ENCODE measurements at places on chromosomes 5 and 9.
A peak's percentile ranks its signal among the peaks of the same experiment; 100 is the strongest.

DNA sequence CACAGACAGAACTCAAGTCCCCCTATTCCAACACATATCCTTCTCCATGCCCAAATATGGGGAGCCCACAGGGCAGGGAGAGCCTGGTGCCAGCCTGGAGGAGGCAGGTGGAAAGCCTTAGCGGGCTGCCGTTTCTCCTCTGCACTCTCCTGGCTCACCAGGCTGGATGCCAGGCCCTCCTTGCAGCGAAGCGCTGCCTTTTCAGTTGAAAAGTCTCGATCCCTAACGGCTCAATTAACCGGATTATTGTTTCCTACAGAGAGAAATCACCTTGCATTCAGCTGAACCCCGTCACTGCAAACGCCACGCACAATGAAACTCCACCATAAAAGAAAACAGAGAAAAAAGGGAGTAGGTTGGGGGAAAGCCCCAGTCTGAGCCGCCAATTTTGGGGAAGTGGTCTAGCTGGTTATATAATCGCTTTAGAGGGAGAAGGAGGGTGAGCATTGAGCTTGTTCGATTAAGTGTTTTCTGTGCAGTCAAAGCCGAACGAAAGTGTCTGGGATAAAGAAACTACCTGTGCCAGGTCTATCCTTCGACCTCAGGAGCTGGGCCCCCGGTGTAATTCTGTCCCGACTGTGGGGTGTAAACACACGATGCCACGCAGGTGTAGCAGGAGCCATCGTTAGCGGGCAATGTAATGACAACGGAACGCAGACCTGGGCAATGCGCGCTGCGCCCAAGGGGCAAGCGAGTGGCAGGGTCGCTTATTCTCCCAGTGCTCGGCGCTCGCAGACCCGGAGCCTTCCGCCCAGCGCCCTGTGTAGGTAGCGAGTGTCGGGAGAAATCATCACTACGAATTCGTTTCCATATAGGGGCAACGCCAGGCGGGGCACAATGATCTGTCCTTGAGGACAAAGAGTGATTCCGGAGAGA is 3.8 kb downstream of the BARHL1 start:
- DNase-seq, result no peak

- DNase-seq, result no peak
Measured at GRCh38 chr9:135218331-135219225, 131.1 kb downstream of the OLFM1 start.

DNA sequence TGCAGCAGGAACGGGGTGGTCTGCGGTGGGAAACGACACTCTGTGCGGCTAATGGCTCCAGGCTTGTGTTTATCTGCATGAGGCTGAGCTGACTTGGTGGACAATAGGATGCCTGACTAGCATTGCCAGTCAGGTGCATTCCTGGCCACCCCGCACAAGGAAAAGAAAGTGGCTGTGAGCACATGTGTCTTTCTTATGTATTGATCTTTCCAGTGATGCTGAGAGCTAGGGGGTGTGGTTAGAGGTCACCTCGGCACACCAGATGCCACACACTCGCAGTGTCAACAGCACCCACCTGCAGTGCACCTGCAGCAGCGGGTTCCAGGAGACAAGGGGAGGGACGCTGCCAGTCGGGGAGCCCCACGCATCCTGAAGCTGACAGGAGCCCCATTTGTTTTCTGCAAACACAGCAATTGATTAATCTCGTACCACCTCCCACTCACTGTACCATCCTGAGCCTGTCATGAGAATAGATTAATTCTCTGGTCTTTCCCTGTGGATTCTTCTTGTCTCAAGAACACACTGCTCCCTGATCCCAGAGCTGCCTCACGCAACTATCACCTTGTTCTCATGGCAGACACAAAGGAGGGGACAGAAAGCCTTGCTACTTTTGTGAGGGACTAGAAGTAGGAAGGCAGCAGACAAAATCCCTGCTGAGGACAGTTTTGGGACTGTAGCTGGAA is 251.7 kb upstream of the WWC1 start:
- no peak for DNase-seq

- no peak for DNase-seq
Measured at GRCh38 chr5:173056783-173057061, 570 bp downstream of the CREBRF start.

DNA sequence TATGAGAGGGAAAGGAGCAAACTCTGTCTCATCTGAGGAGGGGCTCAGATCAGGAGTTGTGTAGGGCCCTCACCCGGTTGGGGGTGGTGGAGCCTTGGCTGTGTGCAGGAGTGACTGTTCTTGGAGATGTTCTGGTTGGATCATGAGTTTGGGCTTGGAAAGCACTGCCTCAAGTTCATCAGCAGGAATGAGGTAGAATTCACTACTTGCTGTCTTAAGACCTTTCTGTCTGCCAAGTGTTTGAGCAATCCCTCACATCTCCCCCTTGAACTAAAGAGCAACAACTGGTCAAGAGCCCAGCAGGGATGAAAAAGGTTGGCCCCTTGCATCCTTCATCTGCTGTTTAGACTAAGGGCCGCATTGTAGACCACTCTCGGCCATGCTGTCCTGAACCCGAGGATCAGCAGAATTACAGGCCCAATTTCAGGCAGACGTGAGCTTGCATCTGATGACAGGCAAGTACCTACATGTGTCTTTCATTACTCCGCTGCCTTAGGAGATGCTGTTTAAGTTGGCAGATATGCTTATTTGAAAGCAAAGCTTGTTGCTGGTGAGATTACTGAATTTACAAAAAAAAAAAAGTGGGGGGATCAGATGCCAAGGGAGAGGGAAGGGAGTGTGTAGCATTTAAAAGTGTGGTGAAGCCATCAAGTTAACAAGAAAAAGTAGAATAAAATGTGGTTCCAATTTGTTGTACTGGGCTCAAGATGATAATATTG is 36.4 kb downstream of the PIK3R1 start:
- DNase-seq, result no peak

GRCh38 chr5:114898602-114899001 is 271.1 kb downstream of the TRIM36 start:
- no peak for DNase-seq

- no peak for DNase-seq
Measured at GRCh38 chr9:98396656-98397055, 141.2 kb upstream of the TBC1D2 start.

DNA sequence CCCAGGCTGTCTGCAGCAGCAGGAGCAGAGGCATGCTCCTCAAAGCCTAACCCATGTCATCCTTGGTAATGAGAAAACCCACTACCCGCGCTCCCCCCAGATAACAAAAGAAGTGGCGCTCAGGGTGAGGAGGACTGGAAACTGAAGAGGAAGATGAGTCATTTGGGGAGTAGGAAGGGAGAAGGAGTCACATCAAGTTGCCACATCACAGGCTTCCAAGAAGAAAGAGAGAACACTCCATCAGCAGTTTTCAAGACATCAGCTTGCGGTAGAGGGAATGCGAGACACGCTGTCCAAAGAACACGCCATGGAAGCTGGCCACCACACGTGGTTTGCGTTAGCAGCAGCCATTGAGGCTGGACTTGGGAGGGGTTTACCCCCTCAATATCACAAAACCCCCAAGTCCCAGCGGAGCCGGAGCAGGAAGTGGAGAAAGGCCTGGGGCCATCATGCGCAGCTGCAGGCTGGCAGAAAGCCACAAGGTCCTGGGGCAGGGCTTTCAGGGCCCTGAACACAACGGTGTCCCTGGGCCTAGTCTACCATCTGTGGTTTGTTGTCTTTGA is 41.5 kb downstream of the SH3PXD2B start:
- DNase-seq, result peak; percentile 71

DNA sequence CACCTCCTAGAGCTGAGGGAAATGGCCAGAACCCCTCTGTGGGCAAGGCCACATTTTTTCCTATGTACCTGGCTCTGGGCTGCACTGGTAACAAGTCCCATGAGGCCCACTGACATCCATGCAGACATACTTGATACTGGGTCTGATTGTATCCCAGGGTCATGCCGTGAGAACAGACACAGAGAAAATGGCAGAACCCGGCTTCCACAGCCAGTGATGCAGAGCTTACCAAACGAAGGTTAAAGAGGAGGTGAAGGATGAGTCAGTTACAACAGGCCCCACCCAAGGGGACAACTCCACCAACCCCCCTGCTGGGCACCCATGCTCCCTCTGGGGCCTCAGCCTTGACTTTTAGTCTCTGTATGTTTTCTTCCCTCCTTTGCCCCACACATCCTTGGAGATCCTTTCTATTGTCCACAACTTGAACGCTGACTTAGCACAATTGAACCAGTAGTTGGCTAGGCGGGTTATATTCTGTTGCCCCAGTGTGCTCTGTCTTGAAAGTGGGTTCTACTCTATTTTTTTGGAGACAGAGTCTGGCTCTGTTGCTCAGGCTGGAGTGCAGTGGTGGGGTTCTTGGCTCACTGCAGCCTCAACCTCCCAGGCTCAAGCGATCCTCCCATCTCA is 93.5 kb downstream of the DAP start:
- no peak for DNase-seq

DNA sequence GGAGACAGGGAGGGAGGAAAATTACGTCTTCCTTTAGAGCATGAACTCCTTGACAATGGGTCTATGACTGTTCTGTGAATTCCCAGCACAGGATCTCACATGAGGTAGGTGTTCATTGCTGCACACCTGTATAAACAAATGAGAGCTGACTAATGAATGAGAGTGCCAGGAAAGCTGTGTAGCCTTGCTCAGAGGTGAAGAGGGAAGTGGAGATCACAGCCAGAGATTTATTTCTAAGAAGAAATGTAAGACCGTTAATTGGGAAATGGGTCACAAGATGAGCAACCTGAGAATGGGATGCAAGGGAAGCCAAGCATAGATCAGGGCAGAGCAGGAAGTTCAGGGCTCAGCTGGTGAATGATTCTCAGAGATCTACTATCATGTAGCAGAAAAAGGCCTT is 295.1 kb downstream of the CDK5RAP2 start:
- no peak for DNase-seq

DNA sequence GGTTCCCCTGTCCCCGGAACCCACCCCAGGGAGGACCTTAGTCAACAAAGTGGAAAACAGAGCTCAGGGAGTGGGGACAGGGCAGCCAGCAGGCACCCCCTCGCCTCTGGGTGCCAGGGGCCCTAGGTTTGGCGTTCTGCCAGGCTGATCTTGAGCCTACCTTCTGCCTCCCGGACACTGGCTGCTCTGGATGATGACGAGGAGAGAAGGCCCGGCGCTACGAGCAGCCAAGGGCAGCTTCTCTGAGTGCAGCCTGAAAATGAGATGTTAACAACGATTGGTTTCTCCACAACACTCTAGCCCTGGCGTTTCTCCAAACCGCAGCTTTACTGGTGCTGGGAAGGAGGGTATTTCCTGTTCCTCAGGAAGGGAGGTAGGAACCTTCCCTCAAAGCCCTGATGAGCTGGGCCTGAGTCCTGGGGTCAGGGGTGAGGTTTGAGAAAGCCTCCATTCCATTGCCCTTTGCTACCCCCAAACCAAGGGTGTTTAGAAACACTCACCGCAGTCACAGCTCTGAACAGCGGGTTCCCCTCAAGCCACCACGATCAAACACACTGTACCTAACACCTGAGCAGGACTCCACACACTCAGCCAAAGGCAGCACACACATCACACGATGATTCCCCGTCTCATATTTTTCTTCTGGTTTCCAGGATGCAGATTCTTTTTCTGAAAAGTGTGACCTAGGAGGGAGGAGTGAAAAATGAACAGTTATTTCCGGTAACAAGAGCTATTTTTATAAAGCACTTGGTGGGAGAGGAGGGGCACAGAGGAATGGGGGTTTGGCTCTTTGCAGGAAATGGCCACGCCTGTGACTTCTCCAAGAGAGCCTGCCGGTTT is at the start of gene STING1:
Gene STING1 (minus strand): TSS at position 709 of the 840 bp plus-strand sequence. CDS start 1,054 bp downstream, outside the sequence.
- peak; percentile 77 for DNase-seq

GRCh38 chr5:32542216-32543059 is 42.9 kb upstream of the SUB1 start:
- peak; percentile 92 for DNase-seq

DNA sequence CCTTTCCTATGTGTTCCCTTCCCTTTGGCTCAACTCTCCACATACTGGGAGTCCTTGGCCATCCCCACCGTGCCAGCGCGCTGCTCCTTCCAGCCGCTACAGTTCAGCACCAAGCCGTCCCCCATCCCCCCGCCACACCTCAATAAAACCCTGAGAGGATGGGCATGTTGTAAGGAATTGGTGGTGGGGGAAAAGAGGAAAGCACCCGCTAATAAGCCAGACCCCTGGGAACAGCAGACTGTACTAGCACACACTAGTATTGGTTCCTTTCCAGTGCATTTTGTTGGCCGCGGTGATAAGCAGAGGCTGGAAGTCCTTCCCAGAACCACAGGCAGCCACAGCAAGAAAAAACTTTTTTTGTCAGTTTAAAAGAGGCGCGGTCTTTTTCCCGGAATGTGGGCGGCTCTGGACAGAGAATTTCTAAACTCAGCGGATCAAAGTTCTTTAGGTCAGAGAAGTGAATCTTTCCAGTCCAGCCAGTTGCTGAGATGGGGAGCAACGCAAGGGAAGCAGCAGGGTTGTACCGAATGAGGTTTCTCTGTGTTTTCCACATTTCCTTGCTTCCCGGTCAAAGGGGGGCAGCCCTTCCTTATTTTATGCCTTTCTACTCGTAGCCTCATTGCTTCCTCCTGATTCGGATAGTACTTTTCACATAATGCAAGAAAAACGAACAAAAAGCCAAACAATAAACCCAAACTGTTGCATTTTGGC is 2.1 kb downstream of the CHSY3 start:
- DNase-seq, result no peak

DNA sequence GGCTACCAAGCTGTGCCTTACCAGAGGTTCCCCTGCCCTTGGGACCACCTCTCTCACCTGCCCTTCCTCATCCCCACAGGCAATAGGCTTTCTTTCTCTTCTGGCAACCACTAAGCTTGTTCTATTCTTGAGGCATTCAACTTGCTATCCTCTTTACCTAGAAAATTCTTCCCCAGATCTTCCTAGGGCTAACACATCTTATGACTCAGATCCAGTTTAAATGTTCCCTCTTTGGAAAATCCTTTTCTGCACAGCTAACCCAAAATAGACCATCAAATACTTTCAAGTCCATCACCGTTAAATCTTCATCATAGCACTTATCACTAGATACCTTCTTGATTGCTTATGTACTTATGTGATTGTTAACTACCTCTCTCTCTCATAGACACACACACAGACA is 93.7 kb downstream of the ENC1 start:
- DNase-seq, result no peak

DNA sequence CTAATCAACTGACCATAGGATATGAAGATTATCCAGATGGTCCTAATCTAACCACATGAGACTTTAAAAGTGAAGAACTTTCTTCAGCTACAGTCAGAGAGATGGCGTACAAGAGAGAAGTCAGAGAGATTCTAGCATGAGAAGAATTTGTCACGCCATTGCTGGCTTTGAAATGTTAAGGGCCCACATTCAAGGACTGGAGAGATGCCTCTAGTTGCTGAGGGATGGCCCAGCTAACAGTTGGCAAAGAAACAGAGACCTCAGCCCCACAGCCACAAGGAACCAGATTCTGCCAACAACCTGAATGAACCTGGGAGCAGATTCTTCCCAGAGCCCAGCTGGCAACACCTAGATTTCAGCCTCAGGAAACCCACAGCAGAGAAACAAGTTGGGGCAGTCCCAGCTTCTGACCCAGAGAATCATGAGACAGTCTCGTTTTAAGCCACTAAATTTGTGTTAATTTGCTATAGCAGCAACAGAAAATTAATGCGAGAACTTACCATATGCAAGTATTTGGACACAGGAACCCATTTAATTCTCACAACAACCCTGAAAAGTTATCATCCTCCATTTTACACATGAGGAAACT is 132.0 kb downstream of the MLLT3 start:
- DNase-seq, result no peak

All from activated CD4-positive, alpha-beta T cell treated with anti-CD3 and anti-CD28 coated beads, Interleukin-2, amount 50 U/mL, for 16 hours (primary cell).